AML-193 (cell line): ENCODE measurements at places on chromosomes 11 and 22.

- no peak for DNase-seq
Observed at GRCh38 chr22:45885941-45886395, 91.0 kb downstream of the WNT7B start.

- DNase-seq: peak; percentile 55
Observed at GRCh38 chr11:64887757-64888405, 9.5 kb upstream of the EHD1 start.

DNA sequence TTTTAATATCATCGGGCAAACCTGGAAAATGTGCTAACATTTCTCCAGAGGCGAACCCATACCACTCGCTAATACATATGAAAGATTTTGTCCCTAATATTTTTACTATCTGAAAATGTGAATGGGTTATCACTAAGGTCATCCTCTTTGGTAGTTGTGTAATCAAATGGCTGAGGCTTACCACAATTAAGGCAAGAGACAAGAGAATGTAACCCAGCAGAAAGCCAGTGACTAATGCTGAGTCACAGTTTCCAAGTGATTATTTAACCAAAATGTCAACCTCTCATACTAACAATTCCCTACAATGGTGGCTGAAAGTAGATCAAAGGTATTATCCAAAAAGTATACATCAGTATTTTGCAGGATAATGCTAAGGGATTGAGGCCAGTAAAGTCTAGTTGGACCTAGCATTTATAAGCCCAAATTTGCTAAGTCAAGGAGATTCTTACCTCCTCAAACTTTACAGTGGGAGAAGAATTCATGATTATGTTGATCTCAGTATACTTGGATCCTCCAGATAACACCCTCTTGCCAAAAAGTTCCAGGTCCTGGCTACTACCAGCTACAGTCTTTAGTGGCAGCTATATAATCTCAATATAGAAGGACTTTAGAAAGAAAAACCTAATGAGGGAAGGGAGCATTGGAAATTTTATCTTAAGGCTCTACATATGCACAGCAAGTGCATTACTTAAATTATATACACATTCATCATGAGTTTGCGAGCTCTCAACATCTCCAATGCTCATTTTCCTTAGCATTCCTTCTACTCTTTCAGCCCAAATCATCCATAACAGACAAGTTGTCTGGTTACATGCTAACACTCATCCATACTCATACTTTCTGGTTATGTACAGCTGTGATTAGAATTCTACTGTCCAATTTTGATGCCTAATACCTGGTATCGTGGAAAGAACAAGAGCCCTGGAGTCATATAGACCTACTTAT lies 25.4 kb downstream of the SIK3 start:
- peak; percentile 92 for DNase-seq

- no peak for DNase-seq
Observed at GRCh38 chr11:18749681-18750319, 23.8 kb upstream of the IGSF22 start.

GRCh38 chr11:27420722-27421572 lies 51.6 kb downstream of the LGR4 start:
- no peak for DNase-seq

- no peak for DNase-seq
Observed at GRCh38 chr11:113296447-113297205, 17.8 kb upstream of the TTC12 start.

DNA sequence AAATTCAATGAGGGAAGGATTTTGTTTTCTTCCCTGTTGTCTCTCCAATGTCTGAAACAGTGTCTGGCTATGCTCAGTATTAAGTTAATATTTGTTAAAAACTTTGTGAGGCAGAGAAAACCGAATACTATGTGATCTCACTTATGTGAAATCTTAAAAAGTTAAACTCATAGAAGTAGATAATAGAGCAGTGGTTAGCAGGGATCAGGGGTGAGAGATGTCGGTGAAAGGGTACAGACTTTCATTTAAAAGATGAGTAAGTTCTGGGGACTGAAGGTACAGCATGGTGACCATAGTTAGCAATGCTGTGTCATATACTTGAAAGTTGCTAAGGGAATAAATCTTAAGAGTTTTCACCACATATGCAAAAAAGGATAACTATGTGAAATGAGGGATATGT lies 244.6 kb downstream of the AASDHPPT start:
- no peak for DNase-seq

DNA sequence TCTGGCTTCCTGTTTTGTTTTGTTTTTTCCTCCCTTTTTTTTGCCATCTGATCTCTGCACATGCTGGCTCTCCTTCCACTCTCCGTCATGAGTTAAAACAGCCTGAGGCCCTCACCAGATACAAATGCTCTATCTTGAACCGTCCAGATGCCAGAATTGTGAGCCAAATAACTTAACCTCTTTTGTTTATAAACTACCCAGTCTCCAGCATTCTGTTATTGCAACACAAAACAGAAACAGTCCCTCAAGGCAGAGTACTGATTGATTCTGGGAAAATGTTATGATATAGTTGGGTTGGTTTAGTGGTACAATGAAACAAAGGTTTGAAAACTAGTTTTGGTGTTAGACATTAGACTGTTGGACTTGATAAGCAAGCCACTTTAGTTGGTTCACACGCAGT lies 1390.0 kb upstream of the RAG2 start:
- DNase-seq: no peak

GRCh38 chr11:2426221-2426620 lies 18.1 kb downstream of the TRPM5 start:
- DNase-seq: no peak

DNA sequence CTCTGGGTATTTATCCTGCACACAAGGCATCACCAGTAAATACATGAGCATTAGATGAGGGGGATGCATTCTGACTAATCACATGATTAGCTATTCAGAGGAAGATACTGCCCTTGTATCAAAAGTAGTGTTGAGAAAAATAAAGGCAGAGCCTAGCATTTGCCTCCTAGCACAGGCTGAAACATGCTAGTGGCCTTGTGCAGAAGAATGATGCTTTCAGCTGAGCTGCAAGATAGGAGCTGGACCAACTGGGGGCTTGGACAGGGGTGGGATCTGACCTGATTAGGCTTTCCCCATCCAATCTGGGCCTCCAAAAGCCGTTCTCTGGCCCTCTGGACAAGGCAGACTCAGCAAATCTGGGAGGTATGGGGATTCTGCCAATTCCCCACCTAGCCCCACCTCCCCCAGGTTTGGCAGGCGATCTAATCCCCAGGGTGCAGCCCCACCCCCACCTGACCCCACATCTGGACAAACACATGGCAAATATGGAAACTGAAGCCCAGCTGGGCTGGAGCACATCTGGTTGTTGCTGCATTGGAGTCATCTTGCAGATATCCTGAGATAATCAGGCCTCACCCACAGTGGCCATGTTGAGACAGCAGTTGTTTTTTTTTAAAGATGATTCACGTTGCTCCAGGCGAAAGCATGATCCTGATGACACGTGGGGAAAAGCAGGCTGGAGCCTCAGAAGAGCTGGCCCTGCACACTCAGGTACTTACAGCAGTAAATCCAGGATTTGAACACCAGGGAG lies 4.4 kb upstream of the MISFA start:
- no peak for DNase-seq

- no peak for DNase-seq
Observed at GRCh38 chr11:18794956-18795355, 3.4 kb upstream of the PTPN5 start.

GRCh38 chr22:32310777-32311176 lies 46.9 kb upstream of the RFPL3 start:
- DNase-seq: no peak

GRCh38 chr22:46275455-46276122 lies 7.8 kb downstream of the TTC38 start:
- DNase-seq: no peak

GRCh38 chr22:29343313-29343805 lies 27.9 kb upstream of the RASL10A start:
- no peak for DNase-seq

DNA sequence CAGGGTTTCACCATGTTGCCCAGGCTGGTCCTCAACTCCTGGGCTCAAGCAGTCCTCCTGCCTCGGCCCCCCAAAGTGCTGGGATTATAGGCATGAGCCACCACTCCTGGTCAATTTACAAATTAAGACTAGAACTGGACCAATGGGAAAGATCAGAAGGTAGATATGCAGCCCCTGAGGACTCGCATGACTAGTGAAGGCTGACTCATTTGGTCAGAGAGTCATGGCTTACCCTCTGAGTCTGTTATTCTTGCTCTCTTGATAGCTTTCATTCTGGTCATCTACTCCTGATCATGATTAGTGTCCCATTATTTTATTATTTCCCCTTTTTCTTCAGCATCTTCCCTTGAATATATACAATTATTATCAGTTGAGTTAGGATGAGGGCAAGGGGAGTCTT lies 2.7 kb upstream of the LDHAL6A start:
- DNase-seq: no peak

GRCh38 chr11:832529-833113 lies at the start of gene CD151:
CD151 (plus strand) TSS chr11:832952; CDS start chr11:836070, 3,118 bp downstream.
- DNase-seq: peak; percentile 31

DNA sequence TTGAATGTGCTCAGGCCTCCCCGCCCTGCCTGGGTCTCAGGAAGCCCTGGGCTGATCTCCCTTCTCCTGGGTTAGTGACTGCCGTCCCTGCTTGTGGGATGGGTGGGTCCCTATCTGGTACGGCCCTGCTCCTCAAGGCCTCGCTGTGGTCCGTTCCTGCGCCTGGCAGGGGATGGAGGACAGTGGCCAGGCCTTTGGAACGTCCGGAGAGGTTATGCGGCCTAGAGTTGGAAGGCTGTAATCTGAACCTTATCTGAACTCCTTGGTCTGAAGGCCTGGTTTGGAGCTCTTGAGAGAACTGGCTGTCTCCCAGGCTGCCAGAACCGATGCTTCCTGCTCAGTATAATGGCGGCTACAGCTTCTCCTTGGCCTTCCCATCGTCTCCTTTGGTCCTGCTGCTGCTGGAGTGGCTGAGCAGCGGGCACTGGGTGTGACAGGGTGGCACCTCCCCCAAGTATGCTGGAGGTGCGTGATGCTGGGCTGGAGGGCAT lies 72.8 kb downstream of the FLI1 start:
- DNase-seq: no peak

DNA sequence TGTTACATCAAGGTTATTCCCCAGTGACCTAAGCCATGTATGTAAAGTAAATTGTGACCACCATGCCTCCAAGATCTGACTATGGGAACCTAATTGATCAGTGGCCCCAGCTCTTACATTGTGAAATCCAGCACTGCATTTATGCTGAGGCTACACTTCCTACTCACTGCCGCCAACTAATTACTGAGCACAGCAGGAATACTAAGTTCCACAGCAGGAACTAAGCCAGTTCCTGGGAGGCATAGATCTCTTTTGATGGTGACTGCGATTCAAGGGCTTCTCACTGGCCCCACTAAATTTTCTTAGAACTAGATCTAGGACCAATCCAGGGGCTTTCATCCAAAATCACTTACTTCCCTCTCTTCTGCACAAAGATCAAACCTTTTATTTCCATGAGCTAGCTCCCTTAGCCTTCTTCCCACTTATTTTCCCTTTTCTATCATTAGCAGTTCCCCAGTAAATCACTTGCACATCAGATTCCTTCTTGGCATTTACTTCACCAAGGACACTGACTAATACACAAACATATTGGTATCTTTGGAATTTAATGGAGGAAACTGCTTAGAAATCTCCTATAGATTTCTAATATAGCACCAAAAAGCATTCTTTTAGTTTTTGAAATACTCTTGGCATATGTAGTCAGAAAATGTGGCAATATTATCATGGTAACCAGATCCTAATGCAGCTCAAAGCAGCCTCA lies 46.0 kb downstream of the CNTN5 start:
- DNase-seq: no peak

- DNase-seq: no peak
Observed at GRCh38 chr22:44479662-44480061, 18.4 kb downstream of the RTL6 start.

- no peak for DNase-seq
Observed at GRCh38 chr11:12402691-12403120, 25.3 kb downstream of the PARVA start.

- DNase-seq: no peak
Observed at GRCh38 chr22:19991645-19992451, 24.8 kb downstream of the ARVCF start.

- DNase-seq: no peak
Observed at GRCh38 chr11:45051621-45052020, 94.8 kb upstream of the PRDM11 start.

DNA sequence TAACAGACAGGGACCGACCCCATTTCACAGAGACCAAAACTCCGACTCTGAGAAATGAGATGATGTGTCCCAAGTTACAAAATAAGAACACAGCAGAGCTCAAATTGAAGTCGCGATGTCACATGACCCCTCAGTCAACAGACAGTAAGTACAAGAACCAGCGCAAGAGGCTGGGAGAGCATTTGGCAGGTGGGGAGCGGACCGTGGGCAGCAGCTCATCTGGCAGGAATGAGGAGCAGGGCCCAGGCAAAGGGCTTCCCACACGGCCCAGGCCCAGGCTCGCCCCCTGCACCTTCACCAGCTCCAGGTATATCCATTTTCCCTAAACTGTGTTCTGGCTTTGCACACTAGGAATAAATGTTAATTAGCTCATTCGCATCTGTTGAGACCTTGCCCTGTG lies 34.3 kb downstream of the SCUBE1 start:
- no peak for DNase-seq

- DNase-seq: no peak
Observed at GRCh38 chr11:82560836-82561235, 172.8 kb downstream of the FAM181B start.
